ENCODE measurements at places on chromosomes 1 and 21.

GRCh38 chr1:116118471-116118870 is 7.3 kb downstream of the MAB21L3 start:
- no peak for DNase-seq

DNA sequence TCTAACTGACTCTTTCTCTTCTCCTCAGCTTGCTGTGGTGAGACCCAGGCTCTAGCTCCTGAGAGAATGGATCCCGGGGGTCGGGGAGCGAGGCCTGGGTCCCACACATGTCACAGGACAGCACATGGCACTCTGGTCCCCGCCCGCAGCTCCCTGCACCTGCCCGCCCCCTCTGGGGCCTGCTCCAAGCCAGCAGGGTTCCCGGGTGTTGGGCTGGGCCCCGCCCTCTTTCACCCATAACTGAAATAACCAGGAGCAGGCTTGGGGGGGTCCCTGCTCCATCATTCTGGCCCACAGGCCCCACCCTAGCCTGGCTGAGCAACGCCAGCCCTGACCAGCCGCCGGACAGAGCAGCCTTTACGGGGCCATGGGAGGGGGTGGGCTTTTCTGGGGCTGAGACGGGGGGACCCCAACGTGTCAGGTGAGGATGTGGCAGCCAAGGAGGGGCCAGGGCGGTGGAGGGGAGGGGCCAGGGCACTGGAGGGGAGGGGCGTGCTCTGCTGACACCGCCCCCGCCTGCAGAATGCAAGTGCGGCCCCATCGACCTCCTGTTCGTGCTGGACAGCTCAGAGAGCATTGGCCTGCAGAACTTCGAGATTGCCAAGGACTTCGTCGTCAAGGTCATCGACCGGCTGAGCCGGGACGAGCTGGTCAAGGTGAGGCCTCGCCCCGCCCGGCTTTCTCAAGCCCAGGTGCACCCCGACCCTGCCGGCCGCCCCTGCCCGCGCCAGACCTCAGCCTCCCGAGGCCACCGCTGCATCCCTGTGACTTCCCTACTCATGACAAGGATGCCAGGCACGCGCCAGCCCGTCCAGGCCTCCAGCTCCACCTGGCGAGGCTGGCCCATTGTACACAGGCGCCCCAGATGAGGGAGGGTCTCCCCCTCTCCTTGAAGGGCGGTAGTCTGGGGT is 19.4 kb downstream of the COL6A1 start:
- no peak for DNase-seq

- DNase-seq, result no peak
Observed at GRCh38 chr1:3732434-3733093, 19.7 kb upstream of the CCDC27 start.

GRCh38 chr1:67399199-67399993 is 30.8 kb downstream of the SERBP1 start:
- no peak for DNase-seq

DNA sequence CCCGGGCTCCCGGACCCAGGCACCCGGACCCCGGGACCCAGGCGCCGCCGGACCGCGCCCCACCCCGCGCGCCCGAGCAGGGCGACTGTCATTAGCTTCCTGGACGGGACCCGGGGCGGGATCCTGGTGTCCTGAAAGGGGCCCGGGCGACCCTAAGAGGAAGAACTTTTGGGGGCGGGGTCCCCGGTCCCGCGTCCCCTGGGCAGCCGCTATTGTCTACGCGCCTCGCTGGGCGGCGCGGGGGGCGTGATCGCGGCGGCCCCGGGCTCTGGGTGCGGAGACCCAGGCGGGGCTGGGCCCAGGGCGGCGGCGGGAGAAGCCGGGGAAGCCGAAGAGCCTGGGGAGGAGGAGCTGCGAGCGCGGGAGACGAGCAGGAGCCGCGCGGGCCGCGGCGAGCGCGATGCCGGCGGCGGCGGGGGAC is 465 bp downstream of the HUNK start:
- no peak for DNase-seq

DNA sequence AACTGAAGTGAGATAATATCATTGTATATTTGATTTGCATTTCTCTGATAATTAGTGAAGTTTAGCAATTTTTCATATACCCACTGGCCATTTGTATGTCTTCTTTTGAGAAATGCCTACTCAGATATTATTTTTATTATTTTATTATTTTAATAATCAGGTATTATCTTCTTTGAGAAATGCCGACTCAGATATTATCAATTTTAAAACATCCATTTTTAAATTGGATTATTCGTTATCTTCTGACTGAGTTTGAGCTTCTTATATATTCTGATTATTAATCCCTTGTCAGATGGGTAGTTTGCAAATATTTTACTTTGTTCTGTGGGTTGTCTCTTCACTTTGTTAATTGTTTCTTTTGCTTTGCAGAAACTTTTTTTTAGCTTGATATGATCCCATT is 37.7 kb downstream of the KMO start:
- DNase-seq, result no peak

GRCh38 chr1:25710583-25711347 is 89.2 kb upstream of the SELENON start:
- no peak for DNase-seq

GRCh38 chr1:106793651-106794050 is 262.8 kb upstream of the PRMT6 start:
- no peak for DNase-seq

DNA sequence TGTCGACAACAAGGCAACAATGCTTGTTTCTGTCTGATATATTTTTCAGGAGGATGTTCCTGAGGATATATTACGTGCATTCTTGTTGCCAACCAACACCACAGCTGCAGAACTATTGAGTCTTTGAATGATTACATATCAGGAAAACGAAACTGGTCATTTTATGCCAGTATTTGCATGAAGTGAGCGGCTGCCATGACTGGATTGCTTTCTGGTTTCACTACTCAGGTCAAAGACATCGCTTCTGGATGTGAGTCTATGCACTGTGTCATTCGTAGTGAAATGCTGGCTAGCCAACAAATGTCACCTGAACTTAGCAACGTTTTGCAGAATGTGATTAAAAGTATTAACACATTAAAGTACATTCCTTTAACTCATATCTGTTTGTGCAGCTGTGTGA is 35.8 kb upstream of the OLFM3 start:
- DNase-seq, result no peak

DNA sequence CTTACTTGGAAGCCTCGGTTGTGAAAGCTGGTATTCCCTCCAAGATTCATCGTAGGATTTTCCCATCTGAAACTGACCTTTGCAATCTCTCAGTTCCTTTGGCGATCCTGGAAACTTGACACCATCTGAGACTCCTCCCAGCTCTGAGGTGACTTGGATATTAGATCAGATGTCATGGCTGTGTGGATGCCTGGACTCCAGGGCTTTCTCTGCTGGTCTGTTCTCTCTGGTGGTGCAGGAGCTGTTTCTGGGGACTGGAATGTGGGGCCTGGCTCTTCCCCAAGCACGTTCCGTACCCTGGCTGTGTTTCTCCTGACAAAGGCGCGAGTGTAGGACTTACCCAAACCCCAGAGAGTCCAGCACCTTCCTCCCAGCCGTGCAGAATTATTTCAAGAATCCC is 252.2 kb downstream of the RPS6KC1 start:
- DNase-seq, result no peak

DNA sequence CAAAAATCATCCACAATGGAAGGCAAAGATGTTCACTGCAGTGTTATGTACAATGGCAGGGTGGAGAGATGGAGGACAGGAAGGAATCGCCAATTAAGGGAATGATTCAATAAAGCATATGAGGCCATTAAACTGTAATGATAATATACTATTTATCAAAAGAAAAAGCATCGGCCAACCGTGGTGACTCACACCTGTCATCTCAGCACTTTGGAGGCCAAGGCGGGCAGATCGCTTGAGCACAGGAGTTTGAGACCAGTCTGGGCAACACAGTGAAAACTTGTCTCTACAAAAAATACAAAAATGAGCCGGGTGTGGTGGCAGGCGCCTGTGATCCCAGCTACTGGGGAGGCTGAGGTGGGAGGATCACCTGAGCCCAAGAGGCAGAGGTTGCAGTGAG is 89.1 kb downstream of the SSBP3 start:
- no peak for DNase-seq

DNA sequence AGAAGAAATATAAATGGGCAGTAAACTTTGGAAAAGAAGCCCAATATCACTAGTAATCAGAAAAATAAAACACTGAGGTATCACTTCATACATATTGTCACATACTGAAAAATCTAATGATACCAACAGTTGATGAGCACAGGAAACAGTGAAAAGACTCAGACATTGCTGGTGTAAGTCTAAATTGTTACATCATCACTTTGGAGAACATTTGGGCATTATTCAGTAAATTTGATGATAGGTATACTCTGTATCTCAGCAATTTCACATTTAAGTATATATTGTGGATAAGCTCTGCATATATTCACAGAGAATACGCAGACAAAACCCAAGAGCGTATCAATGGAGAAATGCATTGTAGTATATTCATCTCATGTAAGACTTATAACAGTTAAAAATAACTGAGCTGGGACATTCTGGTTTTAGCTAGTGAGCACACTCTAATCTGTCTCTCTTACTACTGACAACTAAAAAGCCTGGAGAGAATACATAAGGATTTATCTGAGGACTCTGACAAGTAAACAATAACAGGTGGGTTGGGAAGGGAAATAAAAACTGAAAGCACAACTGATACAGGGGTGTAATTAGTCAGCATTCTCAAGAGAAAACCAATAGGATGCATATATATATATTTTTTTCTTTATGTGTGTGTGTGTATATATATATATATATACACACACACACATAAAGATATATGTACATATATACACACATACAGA is 212.7 kb upstream of the JUN start:
- no peak for DNase-seq

GRCh38 chr1:157103268-157103667 is 3.7 kb upstream of the ETV3L start:
- no peak for DNase-seq

GRCh38 chr1:157584503-157584902 is 13.4 kb downstream of the FCRL4 start:
- DNase-seq, result no peak

DNA sequence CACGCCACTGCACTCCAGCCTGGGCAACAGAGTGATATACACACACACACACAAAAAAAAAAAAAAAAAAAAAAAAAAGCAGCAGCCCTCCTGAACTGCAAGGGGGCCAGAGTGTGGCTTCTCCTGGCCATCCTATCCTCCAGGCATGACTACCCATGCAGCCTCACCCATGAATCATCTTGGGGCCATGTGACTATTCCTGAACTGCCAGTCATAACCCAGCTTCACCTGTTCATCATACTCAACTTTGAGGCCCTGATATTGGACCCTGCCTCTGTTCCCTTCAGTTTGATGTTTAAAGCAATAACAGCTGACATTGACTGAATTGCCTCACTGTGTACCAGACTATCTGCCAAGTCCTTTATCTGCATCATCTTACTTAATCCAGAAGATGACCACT is 2.8 kb upstream of the HPCAL4 start:
- no peak for DNase-seq

- DNase-seq, result no peak
Observed at GRCh38 chr1:25716320-25716719, 83.7 kb upstream of the SELENON start.

DNA sequence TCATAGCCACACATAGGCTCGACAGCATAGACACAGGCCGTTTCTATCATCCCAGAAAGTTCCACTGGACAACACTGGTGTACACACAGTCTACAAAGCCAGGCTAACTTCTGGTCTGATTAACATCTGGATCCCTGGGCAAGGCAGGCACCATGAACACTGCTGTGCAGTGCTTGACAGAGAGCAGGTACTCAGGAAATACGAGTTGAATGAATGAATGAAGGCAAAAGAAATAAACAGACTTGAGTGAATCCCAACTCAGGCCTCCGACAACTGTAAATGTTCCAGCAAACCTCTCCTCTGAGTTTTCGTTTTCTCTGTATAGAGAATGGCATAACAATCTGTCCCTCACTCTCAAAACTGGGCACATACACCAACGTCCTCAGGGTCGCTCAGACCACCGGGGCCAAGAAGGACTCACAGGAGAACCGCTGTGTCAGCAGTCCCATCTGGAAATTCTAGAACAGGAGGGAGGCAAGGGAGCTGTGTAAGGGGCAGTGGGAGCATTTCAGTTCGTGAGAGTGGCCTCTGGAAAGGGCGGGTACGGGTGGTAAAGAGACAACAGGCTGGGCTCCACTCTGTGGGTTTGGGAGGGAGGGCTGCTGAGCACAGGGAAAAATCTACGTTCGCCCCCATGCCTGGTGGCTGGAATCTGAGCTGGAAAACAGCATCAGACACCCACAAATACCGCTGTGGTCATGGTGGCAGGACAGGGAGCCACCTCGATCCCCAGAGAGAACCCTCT is 15.1 kb upstream of the ECE1 start:
- no peak for DNase-seq

DNA sequence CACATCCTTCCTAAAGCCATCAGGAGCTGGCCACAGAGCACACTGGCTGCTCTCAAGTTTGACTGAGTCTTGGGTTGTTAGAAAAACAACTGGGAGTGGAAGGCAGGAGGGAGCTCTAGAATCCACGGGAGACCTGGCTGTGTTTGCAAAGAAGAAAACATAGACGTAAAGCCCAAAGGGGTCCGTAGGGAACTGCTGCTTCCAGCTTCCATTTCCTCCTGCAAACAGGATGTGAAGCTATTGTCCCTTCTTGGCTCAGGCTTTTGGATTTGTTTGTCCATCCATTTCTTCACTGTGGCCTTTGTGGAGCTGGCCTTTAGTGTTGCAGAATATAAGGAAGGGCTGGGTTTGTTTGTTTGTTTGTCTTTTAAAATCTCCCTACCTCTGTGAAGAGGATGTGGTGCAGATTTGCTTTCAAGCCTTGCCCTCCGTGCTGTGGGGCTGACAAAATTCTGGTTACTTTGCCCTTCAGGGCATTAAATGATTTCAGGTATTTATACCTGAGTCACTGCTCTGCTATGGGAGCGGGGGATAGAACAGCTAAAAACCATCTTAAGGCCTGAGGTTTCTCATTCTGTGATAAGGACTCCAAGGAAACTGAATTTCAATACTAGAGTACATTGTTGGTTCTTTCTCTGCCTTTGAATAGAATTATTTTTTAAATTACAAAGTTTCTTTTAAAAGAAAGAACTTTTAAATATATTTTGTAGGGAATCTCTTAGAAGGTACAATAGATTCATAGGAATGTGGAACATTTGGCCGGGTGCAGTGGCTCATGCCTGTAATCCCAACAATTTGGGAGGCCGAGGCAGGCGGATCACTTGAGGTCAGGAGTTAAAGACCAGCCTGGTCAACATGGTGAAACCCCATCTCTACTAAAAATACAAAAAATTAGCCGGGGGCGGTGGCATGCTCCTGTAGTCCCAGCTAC is 74.3 kb downstream of the MPZL1 start:
- DNase-seq, result no peak

DNA sequence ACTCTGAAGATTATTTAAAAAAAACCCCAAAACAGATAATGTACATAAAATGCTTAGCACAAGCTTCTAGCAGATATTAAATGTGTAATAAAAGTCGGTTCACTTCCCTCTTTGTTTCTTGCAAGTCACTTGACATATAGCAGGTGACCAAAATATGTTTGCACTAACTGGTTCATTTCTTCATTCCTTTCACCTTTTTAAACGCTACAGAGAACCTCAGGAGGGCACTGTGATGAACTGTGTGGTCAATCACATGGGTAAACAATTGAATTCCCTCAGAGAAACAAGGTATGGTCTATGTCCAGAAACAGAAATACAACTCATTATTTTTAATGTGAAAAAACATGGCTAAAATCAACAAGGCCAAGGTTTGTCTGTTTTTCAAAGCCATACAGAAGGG is 51.3 kb upstream of the BCL10 start:
- no peak for DNase-seq

Data from activated CD8-positive, alpha-beta memory T cell treated with anti-CD3 and anti-CD28 coated beads for 48 hours (primary cell).